ENCODE measurements at places on chromosomes 13 and 19. TPM values are rescaled to one million over a fixed set of nuclear protein-coding genes. Genes with fewer than 3 reads are reported as not detected.

SLC25A41 gene
- not detected for total RNA-seq

MYO1F gene
- total RNA-seq, result 1.6 TPM

MYH14 gene
- 31.1 TPM for total RNA-seq

ZIC2 gene
- total RNA-seq, result under 0.01 TPM

FGF22 gene
- not detected for total RNA-seq

SLC10A2 gene
- total RNA-seq, result not detected

FUT2 gene
- total RNA-seq, result 12.2 TPM

UNC13A gene
- 0.06 TPM for total RNA-seq

CPB2 gene
- total RNA-seq, result not detected

NCAN gene
- not detected for total RNA-seq

FPR2 gene
- total RNA-seq, result not detected

SBK3 gene
- total RNA-seq, result 0.22 TPM

KLK14 gene
- not detected for total RNA-seq

MEGF8 gene
- 11.1 TPM for total RNA-seq

OVOL3 gene
- total RNA-seq, result not detected

PNKP gene
- 34.1 TPM for total RNA-seq

ATXN8OS gene
- total RNA-seq, result not detected

HSD17B14 gene
- total RNA-seq, result 4.8 TPM

FXYD7 gene
- total RNA-seq, result not detected

APOC4 gene
- not detected for total RNA-seq

ZNF709 gene
- total RNA-seq, result 0.79 TPM

ZNF497 gene
- 1.9 TPM for total RNA-seq

RGCC gene
- total RNA-seq, result 11.0 TPM

ZNF586 gene
- 24.6 TPM for total RNA-seq

MTUS2 gene
- not detected for total RNA-seq

MYO9B gene
- 28.5 TPM for total RNA-seq

HSPH1 gene
- 36.2 TPM for total RNA-seq

ZNF829 gene
- total RNA-seq, result 2.5 TPM
